Fibroblast of lung (primary cell): ENCODE measurements at places on chromosomes 3 and 15. TPM values are rescaled to one million over a fixed set of nuclear protein-coding genes. Genes with fewer than 3 reads are reported as not detected.

The NOP10 gene
- polyA plus RNA-seq = 277 and 392 TPM in 2 replicates

The CDHR4 gene
- polyA plus RNA-seq = not detected in 2 replicates

GRCh38 chr3:64397573-64397972 is 172.3 kb upstream of the PRICKLE2 start:
- no peak for DNase-seq

DNA sequence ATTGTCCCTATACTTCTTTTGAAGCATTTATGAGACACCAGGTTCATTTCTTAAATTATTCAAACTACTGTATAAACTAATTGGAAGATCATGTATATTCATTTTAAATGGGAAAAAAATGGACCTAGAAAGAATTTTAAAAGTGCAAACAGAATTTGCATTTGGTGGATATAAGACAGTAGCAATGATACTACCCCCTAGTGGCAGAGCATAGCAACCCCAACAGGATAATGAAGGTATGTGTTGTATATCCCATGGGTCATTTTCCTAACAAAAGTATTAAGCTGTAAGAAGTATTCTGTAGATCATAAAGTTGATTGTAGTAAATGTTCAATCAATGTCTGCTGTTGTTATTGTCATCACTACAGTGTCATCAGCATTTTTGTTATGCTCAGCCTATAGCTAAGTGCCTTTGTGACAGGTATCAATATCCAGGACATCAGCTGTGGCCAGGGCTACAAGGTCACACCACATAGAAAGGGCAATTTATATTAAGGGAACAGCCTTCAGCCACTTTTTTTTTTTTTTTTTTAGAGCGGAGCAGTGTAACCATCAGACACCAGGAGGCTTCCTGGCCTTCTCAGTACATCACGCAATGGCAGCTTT is 175.8 kb downstream of the FOXB1 start:
- peak; percentile 33 for DNase-seq

The FEZF2 gene
- 0.02 TPM in 1 of 2 replicates, not detected in the other for polyA plus RNA-seq

DNA sequence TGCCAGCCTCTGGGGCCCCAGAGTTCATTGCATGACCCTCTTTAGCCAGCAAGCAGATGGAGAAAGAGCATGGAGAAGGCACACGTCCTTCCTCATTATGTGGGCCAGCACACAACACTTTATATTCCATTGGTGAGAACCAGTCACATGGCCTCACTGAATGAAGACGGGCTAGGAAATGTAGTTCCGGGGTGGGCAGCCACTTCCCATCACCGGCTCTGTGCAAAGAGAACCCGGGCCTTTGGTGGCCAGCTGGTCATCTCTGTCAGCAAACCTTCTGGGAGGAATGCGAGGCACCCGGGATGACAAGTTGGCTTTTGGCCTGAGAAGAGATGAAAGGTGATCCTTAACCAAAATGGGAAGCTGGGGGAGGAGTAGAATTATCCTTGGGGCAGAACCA is 90.2 kb upstream of the VGLL4 start:
- DNase-seq = no peak

- no peak for DNase-seq
Measured at GRCh38 chr3:46923559-46924350, 46.2 kb downstream of the PTH1R start.

GRCh38 chr15:31925541-31925940 is 104.8 kb upstream of the CHRNA7 start:
- DNase-seq = no peak

The CORO2B gene
- polyA plus RNA-seq = 17.5 and 70.2 TPM in 2 replicates

GRCh38 chr3:153242896-153243295 is 80.9 kb downstream of the RAP2B start:
- DNase-seq = peak; percentile 35

- DNase-seq = peak; percentile 26
Measured at GRCh38 chr3:54122324-54123002, at the start of gene CACNA2D3. CACNA2D3 (plus strand) TSS chr3:54122552.

DNA sequence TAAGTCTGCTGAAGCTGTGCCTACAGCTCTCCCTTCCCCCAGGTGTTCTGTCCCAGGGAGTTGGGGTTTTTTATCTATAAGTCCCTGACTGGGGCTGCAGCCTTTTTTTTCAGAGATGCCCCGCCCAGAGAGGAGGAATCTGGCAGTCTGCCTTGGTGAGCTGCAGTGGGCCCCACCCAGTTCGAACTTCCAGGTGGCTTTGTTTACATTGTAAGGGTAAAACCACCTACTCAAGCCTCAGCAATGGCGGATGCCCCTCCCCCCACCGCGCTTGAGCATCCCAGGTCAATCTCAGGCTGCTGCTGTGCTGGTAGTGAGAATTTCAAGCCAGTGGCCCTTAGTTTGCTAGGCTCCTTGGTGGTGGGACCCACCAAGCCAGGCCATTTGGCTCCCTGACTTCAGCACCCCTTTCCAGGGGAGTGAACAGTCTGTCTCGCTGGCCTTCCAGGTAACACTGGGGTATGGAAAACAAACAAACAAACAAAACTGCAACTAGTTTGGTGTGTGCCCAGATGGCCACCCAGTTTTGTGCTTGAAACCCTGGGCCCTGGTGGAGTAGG is 189.4 kb downstream of the MFSD1 start:
- no peak for DNase-seq

The MYH15 gene
- polyA plus RNA-seq = 0.05 and 0.24 TPM in 2 replicates

GRCh38 chr3:3815206-3815605 is 16.0 kb downstream of the LRRN1 start:
- DNase-seq = peak; percentile 68

GRCh38 chr3:14921034-14921616 is 26.3 kb upstream of the NR2C2 start:
- peak; percentile 76 for DNase-seq

DNA sequence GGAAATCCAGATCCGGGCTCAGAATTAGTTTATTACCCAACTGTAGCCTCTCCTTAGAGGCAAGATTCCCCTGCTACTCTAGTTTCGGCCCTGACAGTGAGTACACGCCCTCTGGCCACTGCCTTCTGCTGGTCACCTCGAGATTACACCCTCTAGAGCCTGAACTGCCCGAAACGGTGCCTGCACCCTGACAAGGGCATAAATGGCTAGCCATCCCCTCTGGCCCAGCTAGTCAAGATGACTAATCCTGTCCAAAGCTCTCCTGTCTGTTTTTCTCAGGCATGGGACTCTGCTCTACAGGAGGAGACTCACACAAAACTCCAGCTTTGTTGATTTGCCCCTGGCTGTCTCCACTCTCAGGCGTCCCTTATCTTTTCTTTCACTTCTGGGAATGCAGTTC is 150.5 kb upstream of the UBE2E2 start:
- no peak for DNase-seq

DNA sequence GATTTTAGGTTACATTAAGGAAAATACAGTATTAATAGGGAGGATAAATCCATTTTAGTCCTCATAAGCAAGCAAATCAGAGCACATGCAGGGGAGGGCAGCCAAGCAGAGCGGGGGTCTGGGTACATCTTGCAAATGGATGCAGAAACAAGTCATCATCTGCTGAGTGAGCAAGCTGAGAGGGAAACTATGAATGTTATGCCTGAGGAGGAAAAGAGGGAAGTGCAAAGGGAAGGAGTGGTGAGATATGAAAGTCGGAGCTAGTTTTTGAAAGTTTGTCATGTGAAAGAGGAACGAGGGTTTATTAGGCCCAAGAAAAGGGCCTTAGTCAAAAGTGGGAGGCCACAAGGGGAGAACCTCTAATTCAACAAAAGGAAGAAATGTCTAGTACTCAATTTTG is 15.4 kb downstream of the PTX3 start:
- DNase-seq = no peak

DNA sequence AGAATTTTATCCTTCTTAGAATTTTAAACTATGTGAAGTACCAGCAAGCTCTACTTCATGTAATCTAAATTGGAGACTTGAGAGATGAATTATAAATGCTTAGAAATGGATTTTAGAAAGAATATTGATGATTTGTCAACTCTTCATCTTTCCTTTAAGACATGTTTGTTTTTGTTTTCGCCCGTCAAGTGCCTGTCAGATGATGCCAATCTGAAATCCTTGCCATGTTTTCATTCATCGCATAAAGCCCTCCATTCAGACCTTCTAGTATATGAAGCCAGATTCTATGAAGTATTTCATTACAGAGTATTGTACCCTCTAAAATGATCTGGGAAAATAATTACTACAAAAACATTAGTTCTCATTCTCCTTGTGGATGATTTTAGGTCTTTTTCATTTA is 223.2 kb upstream of the SOX2 start:
- DNase-seq = no peak

DNA sequence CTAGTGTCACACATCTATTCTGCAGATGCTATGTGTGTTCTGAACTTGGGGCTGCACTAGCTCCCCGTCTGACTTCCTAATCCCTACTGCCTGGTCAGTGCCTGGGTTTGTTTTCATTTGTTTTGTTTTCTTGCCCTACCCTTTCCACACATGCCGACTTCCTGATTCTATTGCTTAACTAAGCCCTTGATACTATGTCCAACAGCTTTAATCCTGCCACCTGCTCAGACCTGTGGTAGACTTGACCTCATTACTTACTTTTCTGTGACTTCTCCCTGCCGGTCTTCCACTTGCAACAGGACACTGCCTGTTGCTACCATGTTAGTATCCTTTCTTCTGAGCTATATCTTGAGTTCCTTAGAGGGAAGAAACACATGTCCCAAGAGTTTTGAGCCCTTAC is 39.3 kb upstream of the CEMIP start:
- DNase-seq = no peak

DNA sequence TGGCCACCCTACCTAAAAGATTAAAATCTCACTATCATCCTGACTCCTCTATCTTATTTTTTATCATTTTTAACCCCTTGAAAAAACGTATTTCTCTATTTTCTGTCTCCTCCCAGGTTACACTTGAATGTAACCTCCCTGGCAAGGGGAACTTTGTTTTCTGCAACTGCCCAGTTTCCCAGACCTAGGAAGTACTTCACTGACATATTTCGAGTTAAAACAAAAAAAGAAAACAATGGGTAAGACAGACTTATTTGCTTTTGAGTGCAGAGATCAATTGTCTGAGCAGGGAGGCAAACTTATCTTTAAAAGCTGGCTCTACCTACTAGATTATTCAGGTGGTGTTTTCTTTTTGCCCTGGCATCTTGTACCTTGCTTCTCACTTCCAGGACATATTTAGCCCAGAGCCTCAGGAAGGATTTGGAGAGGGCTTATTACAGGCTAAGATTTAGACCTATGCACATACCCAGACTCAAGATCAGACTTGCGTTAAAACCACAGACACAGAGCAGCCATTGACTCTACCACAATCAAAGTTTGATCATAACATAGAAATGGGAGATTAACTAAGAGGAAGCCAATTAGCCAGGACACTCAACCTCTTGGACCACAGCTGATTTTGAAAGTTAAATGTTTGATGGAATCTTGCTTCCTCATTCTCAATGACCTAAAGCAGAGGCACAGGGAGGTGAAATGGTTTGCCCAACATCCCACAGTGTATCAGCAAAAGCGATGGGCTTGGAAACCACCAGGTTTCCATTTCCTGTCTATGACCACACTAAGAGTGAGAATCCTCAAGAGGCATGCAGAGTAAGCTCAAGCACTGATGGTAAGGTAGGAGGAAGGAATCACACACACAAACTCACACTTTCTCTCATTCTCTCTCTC is 169.5 kb upstream of the THBS1 start:
- DNase-seq = peak; percentile 58

The C3orf49 gene
- not detected in 2 replicates for polyA plus RNA-seq

GRCh38 chr15:64635499-64636495 is 139.6 kb downstream of the RBPMS2 start:
- peak; percentile 89 for DNase-seq

DNA sequence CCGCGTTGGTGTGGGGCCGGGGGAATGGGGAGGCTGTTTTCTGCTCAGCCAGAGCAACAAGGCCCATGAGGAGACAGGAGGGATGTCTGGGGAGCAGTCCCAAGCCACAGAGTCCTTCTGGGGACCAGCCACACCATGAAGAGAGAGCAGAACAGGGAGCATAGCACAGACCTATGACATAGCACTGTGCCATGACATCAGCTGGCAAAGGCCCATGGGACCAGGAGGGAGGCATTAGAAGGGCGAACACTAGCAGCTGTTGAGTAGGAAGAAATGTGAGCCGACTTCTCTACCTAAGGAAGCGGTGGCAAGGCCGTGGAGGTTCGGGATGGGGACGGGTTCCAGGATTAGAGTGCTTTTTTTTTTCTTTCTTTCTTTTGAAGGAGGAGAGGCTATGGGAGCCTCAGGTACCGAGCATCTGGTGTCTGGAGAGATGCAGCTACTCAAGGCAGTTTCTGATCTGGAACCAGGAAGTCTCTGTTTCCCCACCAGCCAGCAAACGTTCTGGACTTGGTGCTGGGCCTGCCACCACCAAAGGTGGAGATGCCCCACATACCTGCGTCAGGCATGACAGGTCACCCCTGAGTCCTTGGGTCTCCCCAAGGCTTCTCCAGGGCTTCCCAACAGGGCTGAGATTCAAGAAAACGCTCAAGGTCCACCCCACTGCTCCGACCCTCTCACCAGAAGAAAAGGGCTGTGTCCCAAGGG is 77.3 kb upstream of the CGNL1 start:
- no peak for DNase-seq

The VPS8 gene
- polyA plus RNA-seq = 21.4 and 24.9 TPM in 2 replicates

- DNase-seq = no peak
Measured at GRCh38 chr3:100538339-100538706, 45.9 kb downstream of the TMEM45A start.

DNA sequence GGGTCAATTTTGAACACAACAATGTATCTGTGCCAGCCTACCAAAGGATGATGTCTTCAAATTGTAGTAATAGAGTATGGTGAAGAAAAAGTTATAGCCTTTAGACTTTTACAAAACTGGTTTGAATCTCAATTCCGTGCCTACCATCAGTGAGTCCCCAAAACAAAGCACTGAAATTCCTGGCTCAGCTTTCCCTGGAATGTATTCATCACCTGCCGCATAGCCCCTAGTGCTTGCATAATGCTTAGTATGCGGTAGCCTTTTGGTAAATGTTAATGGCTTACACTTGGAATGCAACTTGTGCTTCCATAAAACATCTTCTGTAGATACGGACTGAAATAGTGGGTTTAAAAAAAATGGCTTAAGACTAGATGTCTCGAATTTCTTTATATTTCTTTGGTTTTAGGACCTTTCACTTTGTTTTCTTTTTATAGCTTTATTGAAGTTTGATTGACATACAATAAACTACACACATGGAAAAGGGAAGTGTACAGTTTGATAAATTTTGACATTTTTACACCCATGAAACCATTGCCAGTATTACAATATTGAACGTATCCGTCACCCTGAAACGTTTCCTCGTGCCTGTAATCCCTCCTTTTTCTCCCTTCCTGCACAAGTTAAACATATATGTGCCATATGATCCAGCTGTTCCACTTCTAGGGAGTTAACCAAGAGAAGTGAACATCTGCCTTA is 12.1 kb downstream of the SACM1L start:
- DNase-seq = peak; percentile 57

- no peak for DNase-seq
Measured at GRCh38 chr3:102233881-102234280, 200.9 kb upstream of the ZPLD1 start.

- DNase-seq = no peak
Measured at GRCh38 chr3:107989661-107990060, 101.2 kb downstream of the CD47 start.
